ENCODE measurements at places on chromosomes 2 and 18. TPM values are rescaled to one million over a fixed set of nuclear protein-coding genes. Genes with fewer than 3 reads are reported as not detected.

Gene MOGAT1
- not detected for total RNA-seq

Gene OTOS
- not detected for total RNA-seq

Gene UGT1A8
- not detected for total RNA-seq

Gene C1QL2
- not detected for total RNA-seq

Gene RTP5
- total RNA-seq: 0.07 TPM

Gene GATA6
- not detected for total RNA-seq

Gene ITSN2
- total RNA-seq: 49.6 TPM

Gene HOXD4
- not detected for total RNA-seq

Gene PLB1
- 0.87 TPM for total RNA-seq

Gene ALK
- total RNA-seq: not detected

Gene STK16
- total RNA-seq: 34.3 TPM

Gene FAM110C
- total RNA-seq: 0.96 TPM

Gene PCARE
- not detected for total RNA-seq

Gene DNAJC5G
- not detected for total RNA-seq

Gene C2orf74
- total RNA-seq: 14.2 TPM

Gene NUP35
- 50.5 TPM for total RNA-seq

Gene IWS1
- 55.0 TPM for total RNA-seq

Gene NAGK
- 40.6 TPM for total RNA-seq

Gene PSMA8
- total RNA-seq: 1.4 TPM

Gene IL1R2
- 25.4 TPM for total RNA-seq

Data from activated CD4-positive, alpha-beta T cell treated with anti-CD3 and anti-CD28 coated beads for 36 hours (primary cell).